ENCODE measurements at places on chromosomes 11 and 22.

GRCh38 chr11:120517801-120518291 is 6.3 kb downstream of the GRIK4 start:
- DNase-seq: no peak

DNA sequence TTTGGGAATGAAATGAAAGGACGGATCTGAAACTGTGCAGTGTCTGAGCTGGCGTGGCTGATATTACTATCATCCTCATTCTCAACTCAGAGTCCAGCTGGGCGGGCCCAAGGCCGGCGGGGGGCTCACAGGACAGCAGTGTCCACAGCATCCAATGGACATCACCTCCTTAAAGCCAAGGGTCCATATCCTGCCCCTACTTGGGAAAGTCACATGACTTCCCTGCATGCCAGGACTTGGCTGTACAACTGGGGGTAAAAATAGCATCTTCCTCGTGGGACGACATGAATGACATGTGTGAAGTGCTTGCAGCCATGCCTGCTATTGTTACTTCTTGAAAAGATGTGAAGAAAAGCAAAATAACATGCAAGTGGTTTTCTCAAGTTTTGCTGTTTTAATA is 82.3 kb downstream of the TRMU start:
- no peak for DNase-seq

DNA sequence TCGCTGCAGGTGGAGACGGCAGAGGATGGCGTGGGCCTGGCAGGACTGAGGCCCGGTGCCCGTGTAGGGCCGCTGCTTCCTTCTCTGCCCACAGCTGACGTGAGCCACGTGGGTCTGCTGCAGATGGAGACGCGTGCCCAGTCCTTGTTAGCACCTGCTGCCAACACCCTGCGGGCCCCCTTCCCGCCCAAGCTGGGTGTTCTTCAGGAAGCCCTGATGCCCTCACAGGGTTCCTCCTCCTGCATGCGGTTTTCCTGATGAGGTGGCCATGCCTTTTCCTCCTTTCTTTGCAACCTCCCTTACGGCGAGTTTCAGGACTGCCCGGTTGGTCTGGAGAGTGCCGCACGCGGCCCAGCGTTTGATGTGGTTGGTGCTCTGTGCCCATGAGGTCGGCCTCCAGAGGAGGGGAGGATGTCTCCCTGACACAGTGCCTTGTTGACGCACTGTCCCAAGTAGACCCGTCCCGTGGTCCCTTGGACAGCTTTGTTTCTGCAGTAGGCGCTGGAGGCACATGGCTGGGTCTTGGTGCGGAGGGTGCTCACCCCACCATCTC is 44.7 kb downstream of the AP2A2 start:
- DNase-seq: peak; percentile 13

DNA sequence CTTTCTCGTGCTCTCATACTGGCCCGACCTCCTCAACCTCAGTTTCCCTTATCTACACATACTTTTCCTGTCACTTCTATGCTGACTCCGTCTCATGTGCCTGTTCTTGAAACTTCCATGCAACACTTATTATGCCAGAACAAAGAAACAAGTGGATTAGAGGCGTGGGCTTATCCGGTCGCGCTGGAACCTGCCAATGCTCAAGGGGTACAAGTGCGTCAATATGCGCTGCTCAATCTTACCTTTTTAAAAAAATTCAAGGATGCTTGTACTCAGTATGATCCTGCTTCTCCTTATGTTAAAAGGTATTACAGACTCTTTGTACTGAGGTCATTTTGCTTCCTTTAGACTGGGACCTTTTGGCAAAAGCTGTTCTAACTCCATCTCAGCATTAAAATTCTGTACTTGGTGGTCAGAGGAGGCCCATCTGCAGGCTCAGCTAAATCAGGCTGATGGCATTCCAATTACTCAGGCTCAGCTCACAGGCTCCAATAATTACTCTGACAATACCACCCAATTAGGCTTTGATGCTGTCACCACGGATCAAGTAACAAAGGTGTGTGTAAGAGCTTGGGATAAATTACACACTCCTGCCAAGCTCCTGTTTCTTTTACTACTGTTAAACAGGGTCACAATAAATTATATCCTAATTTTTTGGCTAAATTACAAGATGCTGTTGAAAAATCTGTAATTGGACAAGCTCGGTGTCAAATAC is 26.3 kb upstream of the ALDH3B2 start:
- DNase-seq: no peak

- no peak for DNase-seq
Observed at GRCh38 chr22:44406341-44407170, 91.5 kb downstream of the RTL6 start.

DNA sequence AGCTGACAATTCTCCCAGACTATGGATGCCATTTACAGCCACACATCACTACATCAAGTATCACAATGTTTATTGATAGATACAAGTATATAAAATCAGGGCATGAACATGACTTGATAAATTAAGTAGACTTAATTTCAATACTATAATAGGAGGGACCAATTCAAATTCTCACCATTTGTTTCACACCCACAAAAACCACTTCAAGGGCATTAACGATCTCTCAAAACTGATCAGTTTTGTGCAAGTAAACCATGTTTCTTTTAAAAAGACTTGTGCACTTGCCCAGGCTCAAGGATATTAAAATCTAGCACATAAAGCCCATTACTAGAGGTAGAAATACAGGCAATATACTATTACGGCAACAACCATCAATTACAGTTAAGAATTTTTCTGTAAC is 11.7 kb downstream of the EIF4G2 start:
- DNase-seq: no peak

DNA sequence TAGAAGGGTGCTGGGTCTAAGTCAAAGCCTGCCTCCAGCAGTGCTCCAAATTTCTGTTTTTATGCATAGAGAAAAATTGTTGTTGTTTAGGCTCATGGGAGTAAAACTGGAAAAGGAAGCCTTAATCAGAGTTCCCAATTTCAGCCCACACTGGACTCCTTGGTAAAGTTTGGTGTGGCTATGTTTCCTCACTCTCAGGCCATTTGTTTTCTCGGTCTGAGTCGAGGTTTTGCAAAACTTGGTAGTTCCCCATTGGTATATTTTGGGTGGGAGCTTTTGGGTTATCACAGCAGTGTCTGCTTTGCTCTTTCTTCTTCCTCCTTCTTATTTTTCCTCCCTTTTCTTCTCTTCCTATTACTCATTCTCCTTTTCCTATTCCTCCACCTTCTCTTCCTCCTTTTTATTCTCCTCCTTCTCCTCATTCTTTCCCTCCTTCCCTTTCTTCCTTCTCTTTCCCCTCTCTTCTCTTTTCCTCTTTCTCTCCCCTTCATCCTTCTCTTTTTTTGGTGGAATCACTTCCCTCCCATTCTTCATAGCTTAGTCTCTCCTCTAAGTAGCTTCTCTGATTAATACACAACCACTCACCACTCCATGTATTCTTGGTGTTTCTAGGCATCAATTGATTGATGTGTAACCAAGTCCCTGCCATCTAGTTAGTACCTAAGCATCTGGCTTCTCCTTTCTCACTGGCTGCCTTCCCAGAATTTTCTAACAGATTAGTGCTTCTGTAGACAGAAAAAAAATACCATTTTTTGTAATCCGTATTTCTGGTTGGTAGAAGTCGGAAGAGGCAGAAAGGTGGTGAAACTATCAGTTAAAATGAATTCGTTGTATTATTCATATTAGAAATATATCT is 10.1 kb downstream of the SLC5A1 start:
- DNase-seq: no peak

DNA sequence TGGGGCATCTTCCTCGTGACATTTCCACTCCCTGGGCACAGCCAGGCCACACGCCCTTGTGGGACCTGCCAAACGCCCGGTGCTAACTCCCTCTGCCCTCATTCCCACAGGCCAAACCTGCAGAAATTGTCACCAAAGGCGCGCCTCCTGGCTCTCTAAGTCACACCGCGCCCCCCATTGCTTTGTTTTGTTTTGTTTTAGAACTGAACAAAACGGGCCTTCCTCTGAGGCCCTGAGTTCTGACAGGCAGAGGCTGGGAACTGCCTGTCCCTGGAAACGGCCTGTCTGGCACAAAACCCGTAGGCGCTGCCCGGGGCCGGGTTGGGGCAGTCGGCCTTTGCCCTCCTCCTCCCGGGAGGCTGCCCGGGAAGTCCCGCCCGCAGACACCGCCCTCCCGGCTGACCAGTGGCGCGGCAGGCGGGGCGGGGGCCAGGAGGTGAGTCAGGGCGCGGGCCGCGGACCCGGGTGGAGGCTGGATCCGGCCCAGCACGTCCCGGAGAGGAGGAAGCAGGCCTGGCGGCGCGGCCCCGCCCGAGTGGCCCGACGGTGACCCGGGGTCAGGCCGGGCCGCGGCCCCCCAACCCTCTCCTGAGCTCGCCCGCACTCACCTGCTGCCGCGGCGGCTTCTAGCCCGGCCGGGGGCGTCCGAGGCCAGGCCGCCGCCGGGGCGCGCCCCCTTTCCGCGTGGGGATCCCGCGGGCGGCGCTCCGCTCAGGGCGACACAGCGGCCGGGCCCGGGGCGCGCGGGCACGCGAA is 465 bp downstream of the SUN2 start:
- peak; percentile 71 for DNase-seq

DNA sequence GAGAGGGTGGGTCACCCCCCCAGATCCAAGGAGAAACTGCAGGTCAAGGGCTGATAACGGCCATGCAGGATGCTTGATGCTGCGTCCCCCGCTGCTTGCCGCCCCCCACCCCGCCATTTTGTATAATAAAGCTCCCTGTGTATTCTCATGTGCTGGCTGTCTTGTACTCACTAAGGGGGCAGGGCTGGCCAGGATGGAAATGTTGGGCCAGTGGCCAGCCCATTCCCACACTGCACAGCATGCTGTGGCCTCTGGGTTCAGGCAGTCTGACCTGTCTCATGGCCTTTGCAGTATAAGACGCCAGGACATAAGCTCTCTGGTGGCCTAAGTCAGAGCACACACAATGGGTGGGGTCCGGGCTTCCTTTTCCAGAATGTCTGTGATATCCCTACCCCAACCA is 421 bp upstream of the PRR33 start:
- no peak for DNase-seq

- peak; percentile 32 for DNase-seq
Observed at GRCh38 chr11:1499899-1500298, 13.3 kb upstream of the MOB2 start.

DNA sequence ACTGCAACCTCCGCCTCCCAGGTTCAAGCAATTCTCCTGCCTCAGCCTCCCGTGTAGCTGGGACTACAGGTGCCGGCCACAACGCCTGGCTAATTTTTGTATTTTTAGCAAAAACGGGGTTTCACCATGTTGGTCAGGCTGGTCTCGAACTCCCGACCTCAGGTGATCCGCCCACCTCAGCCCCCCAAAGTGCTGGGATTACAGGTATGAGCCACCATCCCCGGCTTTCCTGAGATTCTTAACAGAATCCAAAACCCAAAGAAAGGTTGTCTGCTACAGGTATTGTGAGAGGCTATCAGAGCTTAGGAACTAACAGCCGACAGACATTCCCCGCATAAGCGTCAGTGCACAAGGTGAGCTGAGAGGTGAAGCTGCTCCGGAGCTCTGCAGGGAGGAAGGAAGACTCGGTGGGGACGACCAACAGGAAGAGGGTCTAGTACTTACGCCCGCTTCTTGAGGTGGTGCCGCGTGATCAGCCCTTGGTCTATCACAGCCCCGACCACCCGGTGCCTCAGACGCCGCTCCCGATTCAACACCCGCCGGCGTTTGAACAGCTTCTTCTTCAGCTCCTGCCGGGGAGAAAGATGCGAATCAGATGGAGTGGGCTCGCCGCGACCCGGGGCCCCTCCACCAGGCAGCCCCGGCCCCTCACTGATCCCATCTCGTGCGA is 470 bp downstream of the C11orf98 start:
- DNase-seq: peak; percentile 41

- peak; percentile 65 for DNase-seq
Observed at GRCh38 chr22:20549232-20549841, 41.9 kb downstream of the MED15 start.

- no peak for DNase-seq
Observed at GRCh38 chr22:23145878-23146470, 697 bp downstream of the RAB36 start.

DNA sequence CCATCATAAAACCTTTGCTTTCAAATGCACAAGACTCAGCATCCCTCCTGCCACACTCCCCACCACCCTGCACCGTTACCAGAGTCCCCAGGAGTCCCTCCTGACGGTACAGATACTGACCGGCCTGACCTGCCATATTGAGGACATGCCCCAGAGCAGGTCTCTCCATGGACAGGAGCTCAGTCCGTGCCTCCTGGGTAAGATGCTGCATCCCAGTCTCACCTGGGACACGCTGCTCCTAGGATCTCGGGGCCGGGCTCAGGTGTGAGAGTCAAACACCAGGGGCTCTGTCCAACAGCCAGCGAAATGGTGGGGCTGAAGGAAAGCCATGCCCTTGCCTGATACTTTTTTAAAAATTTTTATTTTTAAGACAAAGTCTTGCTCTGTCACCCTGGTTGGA is 328.3 kb downstream of the SHANK2 start:
- no peak for DNase-seq

DNA sequence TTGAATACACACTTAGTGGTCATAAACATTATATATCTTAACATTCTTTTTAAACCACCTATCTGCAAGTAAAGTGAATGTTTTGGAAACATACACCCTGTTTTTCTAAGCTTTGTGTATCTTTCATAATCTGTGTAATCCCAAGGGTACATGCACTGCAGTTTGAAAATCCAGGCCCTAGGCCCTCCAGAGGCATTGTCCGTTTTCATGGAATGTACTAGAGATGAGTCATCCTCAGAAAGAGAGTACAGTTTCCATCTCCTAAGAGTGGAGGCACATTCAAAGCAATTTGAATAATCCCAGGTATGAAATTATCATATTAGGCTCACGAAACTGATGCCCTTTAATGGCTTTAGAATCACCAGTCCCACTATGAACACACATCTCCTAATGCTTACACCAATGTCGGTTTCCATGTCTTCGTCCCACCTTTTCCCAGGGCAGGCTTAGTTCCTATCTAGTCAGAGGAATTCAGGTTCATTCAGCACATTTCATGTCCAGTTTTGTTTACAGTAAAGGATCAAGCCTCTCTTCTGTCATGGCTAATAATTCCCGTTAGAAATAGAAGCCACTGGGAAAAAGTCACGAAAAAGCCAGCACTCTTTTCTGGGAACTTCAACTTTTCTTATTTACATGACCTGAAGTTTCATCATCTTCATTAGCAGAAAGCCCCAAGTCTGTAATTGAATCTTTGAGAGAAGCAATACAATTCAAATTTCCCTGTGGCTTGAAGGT is 39.5 kb upstream of the CD44 start:
- no peak for DNase-seq

DNA sequence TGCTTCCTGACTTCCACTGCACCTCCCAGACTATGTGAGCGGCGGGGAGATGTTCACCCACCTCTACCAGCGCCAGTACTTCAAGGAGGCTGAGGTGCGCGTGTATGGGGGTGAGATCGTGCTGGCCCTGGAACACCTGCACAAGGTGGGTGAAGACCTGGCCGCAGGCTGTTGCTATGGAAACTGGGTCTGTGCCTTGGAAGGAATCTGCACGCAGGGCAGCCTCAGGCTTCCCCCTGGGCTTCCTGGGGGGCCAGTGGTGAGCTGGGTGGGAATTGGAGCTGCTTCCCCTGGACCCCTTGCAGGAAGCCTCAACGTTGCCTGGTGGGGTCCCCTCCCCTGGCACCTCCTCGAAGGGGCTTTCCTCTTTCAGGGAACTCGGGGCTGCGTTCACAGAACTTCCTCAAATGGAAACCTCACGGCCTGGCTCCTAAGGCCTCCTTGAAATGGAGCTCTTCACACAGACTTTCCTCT is 1.5 kb downstream of the RPS6KA4 start:
- DNase-seq: peak; percentile 25
